A172 (cell line): ENCODE measurements at places on chromosomes 5 and 9.

- DNase-seq, result no peak
These were observed 93.3 kb downstream of the STX17 start for GRCh38 chr9:99999797-100000196.

DNA sequence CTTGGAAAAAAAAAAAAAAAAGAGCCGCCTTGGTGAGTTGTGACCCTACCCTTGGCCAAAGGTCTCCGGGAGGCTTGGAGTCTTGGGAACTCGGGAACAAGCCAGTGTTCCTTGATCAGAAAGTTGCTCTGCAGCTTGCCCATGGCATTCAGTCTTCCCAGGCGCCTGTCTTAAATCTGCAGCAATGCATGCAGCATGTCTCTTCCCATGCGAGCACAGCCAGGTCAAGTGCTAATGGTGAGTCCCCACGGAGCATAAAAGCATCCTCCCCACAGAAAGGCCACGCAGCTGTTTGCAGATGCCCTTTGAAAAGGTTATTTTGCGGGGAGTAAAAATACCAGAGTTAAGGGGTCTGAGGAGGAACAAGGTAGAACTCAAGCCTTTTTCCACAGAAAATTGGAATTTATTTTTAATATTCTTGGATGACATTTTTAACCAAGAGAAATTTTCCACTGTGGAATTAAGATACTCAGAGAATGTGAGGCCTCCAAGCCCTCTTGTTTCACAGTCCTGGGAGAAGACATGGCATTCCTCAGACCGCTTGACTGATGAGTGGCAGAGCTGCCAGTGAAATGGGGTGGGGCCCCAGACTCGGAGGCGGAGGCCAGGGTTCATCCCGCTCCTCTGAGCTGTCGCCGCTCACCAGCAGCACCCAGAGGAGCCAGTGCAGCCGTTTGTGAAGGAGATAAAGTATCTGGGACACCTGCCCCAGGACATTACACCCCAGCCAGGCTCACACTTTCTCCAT lies 81.6 kb downstream of the CYFIP2 start:
- no peak for DNase-seq

DNA sequence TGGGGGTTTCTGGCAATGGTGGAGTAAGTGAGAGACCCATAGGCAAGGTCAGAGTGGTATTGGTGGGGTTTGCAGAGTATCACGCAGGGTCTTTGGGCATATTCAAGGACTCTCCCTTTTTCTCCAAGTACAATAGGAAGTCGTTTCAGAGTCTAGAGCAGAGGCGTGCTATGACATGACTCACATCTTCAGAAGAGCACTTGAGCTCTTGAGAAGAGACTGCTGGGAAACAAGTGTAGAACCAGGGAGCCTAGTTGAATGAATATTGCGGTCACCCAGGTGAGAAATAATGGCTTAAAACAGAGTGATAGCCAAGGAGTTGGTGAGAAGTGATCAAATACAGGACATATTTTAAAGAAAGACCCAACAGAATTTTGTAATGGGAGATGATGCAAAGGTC lies 813.4 kb downstream of the TLE1 start:
- DNase-seq, result no peak

DNA sequence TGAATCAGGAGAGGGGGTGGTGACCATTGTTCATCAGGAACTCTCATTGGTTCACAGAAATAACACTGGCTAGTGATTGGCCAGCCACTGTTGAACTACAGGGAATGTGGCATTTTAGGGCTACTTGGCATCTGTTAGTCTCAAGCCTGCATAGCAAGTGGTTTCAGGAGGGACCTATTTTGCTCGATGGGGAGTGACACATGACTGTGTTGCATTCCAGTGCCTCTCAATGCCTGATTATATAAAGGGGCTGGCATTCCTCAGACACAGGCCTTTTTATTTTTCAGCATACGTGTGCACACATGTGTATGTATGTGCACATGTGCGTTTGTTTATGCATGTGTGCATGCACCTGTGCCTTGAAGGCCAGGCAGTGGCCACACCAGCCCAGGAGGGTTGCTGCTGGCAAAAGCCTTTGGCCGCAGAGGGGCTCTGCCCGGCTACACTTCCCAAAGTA lies 23.2 kb downstream of the FGD3 start:
- peak; percentile 62 for DNase-seq

DNA sequence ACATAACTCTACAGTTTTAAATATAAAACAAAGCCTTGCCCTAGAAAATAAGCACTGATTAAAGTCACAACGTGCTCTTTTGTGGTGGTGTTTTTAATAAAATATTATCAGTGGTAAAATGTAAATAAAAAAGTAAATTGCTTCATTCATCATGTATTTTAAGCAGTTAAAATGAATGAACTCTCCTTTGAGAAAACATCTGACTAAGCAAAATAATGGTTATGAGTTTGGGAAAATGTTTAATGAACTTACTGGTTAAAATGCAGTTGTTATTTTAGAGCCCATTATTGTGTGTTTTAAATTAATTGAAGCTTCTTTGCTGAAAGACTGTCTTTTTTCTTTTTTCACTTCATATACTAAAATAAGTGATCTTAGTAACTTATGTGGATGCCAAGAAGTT lies 1007.5 kb upstream of the ARRDC3 start:
- DNase-seq, result no peak

DNA sequence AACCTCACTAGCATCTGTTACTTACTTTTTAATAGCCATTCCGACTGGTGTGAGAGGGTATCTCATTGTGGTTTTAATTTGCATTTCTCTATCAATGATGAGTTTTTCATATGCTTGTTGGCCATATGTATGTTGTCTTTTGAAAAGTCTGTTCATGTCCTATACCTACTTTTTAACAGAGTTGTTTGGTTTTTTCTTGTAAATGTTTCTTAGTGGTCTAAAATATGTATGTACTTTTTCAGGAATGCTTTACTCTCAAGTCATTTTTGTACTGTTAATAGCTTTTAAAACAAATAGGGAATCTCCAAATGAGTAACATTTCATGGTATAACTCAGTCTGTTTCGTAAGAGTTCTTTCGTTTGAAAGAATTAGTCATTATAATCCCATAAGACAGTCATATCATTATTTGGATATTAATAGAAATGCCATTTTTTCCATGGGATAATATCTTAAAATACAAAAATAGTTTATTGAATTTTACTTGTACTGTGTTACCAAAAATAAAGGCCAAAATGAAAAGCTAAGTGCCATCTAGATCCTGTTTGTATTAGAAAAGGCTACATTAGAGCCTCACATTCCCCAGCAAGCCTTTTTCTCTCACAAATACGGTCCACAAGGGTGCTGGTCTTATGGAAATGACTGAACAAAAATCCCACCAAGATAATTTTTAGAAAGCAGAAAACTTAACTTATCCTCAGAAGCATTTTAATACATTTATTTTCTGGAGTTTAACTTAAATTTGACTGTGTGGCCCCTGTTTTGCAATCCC lies 247.7 kb downstream of the PJA2 start:
- DNase-seq, result no peak

DNA sequence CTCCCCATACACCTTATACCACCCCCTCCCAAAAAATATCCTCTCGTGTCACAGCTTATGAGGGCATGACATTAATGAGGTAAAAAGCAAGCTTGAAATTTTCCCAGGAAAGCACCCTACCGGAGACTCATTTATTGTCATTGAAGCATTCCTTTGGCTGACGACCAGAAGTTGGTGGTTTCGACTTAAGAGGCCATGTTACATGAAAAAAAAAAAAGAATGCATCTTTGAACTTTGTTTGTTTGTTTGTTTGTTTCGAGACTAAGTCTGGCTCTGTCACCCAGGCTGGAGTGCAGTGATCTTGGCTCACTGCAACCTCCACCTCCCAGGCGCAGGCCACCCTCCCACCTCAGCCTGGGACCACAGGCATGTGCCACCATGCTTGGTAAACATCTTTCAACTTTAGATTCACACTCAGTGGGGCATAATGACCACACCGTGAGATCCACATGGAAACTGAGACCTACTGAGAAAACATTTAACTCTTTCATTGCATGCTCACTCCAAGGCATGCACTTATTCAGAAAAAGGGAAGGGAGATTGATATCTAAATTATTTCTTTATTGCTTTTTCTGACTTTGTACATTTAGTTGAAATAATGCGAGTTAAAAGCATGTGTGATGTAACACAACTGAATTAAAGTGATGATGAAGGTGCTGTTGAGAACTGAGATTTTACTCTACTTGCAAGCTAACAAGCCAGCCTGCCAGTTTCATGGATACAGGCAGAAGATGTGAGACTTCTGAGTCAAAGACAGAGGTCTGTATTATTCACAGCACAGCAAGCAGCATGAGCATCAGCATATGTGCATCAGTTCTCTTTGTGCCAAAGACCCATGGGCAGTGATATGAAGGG lies 5.1 kb upstream of the RAB14 start:
- peak; percentile 63 for DNase-seq

GRCh38 chr5:177434437-177434836 lies 8.0 kb downstream of the GRK6 start:
- DNase-seq, result peak; percentile 54

DNA sequence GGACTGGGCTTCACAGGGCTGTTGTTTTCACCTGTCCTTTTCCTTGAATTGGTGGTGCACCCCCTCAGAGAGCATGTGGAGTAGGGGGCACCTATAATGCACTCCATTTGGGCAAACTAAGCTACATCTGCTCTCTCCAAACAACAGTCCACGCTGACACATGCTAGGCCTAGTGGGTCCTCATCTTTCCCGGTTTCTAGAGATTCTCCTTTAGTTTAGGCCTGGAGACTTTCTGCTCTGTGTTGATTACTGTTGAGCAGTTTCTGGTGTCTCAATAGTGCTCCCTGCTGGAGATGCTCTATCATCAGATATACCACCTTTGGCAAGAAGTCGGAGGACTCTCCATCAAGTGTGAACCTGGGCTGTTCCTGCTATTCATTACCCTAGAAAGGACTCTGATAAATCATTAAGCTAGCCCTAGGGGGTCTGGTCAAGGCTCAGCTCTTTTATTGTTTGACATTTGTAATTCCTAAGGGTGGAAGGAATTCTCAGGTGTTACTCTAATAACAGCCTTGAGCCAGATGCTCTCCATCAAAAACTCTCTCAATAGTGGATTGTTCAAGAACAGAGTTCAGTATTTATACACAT lies 64.0 kb upstream of the FYB1 start:
- peak; percentile 73 for DNase-seq

- no peak for DNase-seq
These were observed 124.4 kb upstream of the C6 start for GRCh38 chr5:41337724-41338123.

GRCh38 chr5:157994906-157995519 lies 136.1 kb upstream of the CLINT1 start:
- peak; percentile 64 for DNase-seq
